ENCODE measurements at places on chromosomes 1 and 21. TPM values are rescaled to one million over a fixed set of nuclear protein-coding genes. Genes with fewer than 3 reads are reported as not detected.

The LCE2B gene
- total RNA-seq = not detected

The ADGRL2 gene
- total RNA-seq = 93.4 TPM

The LMOD1 gene
- total RNA-seq = 15.1 TPM

The PAQR7 gene
- 7.3 TPM for total RNA-seq

The TNFSF4 gene
- 2.6 TPM for total RNA-seq

The LYST gene
- total RNA-seq = 24.5 TPM

The FCER1G gene
- total RNA-seq = 16.2 TPM

The PADI4 gene
- 1.0 TPM for total RNA-seq

The MYOG gene
- total RNA-seq = 247 TPM

The CHODL gene
- total RNA-seq = 85.6 TPM

The FOXO6 gene
- 2.6 TPM for total RNA-seq

The TMEM51 gene
- total RNA-seq = 4.7 TPM

The LRRC42 gene
- 14.1 TPM for total RNA-seq

The SMPDL3B gene
- total RNA-seq = not detected

The SYPL2 gene
- total RNA-seq = 38.6 TPM

The GBP4 gene
- 3.7 TPM for total RNA-seq

The BACE2 gene
- 39.1 TPM for total RNA-seq

The HES4 gene
- total RNA-seq = 7.3 TPM

The RABGGTB gene
- total RNA-seq = 75.7 TPM

The GABPB2 gene
- 7.8 TPM for total RNA-seq

The TTC24 gene
- total RNA-seq = not detected

The CRYBG2 gene
- not detected for total RNA-seq

The CCDC30 gene
- total RNA-seq = 1.0 TPM

The OXCT2 gene
- total RNA-seq = not detected

The OVAAL gene
- total RNA-seq = not detected

The CD2 gene
- under 0.01 TPM for total RNA-seq

The SPRR3 gene
- total RNA-seq = not detected

Data from skeletal muscle tissue (tissue), 5 donors.